ENCODE measurements at places on chromosomes 13 and 19. TPM values are rescaled to one million over a fixed set of nuclear protein-coding genes. Genes with fewer than 3 reads are reported as not detected.

Gene GNG7
- polyA plus RNA-seq: 1.2 TPM

Gene NXNL1
- not detected for polyA plus RNA-seq

Gene SELENOV
- not detected for polyA plus RNA-seq

DNA sequence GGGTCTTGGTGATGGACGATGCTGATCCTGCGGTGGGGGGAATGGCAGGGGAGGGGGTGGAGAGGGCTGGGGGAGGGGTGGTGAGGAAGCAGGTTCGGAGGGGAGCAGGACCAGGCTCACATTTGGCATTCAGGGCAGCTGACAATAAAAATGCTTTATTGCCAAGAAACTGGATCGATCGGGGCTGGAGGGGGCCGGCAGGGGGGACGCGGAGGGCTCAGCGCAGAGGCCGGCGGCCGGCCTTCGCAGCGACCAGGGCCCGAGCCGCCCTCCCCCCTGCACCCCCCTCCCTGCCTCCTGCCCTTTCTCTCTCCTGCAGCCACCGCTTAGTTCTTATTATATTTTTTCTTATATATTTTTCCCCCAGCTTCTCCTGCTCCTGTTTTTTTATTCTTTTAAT, 18.1 kb upstream of the POU2F2 start:
- DNase-seq: no peak

DNA sequence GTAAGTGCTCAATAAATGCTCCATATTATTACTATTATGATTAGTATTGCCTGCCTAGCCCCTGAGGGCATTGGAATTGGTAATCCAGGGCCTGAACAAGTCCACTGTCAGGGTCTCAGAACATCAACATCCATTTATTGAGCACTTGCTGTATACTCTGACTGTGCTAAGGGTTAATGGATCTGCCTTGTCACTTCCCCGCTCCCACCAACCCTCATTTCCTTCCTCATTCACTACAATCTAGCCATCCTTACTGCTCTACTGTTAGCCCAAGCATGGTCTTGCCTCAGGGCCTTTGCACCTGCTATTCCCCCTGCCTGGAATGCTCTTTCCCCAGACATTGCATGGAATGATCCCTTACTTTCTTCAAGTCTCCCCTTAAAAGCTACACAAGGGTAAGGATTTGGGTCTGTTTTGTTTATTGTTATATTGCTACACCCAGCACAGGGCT, 12.7 kb upstream of the ANGPTL8 start:
- DNase-seq: no peak

- no peak for DNase-seq
These were observed 14.7 kb upstream of the KCTD15 start for GRCh38 chr19:33781996-33782395.

GRCh38 chr19:14674764-14675163, at the start of gene ADGRE3:
TSS of gene ADGRE3 (minus strand) at chr19:14674844. CDS start at chr19:14674770, 74 bp downstream.
- no peak for DNase-seq

GRCh38 chr13:108270442-108270841, 924 bp downstream of the TNFSF13B start:
- no peak for DNase-seq

DNA sequence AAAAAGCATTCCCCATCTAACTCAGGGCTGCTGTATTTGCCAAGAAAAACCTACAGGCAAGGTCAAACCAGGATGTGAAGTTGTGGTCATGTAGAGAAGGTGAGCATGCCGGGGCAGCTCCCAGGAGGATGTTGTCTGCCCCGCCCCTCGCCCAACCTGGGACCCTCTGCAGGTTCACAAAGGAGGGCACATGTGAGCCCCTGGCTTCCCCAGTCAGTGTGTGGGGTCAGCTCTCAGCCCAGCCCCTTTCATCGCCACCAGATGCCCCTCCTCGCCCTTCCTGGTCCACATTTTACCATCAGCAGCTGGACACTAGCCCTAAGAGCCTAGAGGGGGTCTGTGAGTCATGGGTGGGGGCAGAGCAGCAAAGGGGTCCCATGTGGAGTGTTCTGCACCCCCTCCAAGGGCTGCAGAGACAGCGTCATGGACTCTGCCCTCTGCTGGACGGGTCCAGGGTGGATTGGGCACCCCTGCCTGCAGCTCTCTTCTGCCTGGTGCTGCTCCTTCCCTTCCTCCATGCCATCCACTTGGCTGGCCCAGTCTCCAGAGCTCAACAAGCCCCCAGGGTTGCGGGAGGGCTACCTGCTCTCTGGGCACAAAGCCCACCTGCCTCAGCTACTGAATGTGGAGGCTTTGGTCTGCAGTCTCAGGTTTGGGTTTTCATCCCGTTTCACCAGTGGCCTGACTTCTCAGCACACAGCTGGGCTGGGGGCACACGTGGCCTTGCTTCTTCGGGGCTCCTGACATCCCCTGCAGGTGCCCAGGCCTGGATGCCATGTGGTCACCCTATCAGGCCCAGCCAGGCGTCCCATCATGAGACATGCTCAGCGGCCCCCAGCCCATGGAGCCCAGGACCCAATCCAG, 3.7 kb downstream of the PLEKHF1 start:
- DNase-seq: peak; percentile 60

GRCh38 chr13:53778937-53779336, 750.3 kb downstream of the OLFM4 start:
- no peak for DNase-seq

DNA sequence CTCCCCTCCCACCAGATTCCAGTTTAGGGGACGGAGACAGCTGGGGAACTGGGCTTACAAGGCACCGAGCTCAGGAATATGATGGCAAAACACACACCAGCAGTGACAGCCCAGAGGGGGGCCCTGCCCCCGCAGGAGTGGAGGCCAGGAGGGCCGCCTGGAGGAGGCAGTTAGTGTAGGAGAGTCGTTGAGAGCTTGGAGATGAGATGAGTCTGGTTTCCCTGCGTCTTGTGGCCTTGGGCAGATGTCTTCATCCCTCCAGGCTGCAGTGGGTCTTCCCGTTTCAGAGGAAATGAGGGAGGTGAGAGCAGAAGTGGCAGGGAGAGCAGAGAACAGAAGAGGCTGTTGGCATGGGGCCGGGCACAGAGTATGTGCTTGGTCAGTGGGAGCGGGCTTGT, 4.9 kb downstream of the CELF5 start:
- DNase-seq: no peak

DNA sequence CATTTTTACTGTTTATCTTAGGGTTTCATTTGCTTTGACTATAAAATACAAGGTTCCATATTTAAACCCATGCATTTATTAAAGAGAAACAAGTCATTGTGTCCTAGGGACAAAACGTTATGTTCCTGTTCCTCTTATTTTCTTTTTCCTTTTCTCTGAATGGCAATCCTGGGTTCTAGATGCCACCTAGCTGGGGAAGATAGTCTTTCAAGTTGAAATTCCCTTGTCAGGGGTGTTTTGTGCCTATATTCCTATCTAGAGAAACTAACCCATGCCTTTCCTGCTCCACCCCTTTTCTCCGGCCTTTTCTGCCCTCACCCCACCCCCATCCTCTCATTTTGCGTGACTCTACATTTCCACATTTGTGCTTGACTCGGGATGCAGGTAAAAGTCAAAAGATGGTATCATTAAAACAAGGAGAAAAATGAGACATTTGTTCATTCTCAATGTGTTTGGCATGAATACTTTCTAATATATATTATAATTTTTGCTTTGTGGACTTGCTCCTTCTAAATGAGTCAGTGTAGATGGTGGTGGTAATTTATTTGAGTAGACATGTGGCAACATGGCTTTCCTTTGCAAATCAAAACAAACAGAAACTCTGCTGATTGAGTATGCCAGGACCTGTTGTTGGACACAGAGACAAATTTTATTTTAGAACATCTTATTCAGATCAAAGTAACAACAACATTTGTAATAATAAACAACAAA, 26.8 kb upstream of the STARD13 start:
- DNase-seq: no peak

- DNase-seq: no peak
These were observed 11.5 kb upstream of the WBP4 start for GRCh38 chr13:41049480-41050440.

All from sigmoid colon (tissue), 7 donors.